ENCODE measurements at places on chromosomes 7 and 10. TPM values are rescaled to one million over a fixed set of nuclear protein-coding genes. Genes with fewer than 3 reads are reported as not detected.

TMEM178B gene
- 0.89 TPM for total RNA-seq

SAMD9 gene
- 7.7 TPM for total RNA-seq

FAM180A gene
- 2.1 TPM for total RNA-seq

GRCh38 chr7:15723841-15724240 is 37.4 kb upstream of the MEOX2 start:
- no peak for DNase-seq
- no peak overlapping the region for H3K4me3 ChIP-seq

GRCh38 chr10:88246675-88247074 is 336.4 kb downstream of the RNLS start:
- no peak overlapping the region for H3K27ac ChIP-seq
- H3K36me3 ChIP-seq, result no peaks in the 10 kb centered on the region
- H3K4me1 ChIP-seq, result peaks cover 35% of the 10 kb centered on the region
- no peak for DNase-seq
- no peaks in the 10 kb centered on the region for H3K27me3 ChIP-seq
- H3K4me3 ChIP-seq, result no peak overlapping the region

ARHGAP22 gene
- total RNA-seq, result 4.9 TPM

DNA sequence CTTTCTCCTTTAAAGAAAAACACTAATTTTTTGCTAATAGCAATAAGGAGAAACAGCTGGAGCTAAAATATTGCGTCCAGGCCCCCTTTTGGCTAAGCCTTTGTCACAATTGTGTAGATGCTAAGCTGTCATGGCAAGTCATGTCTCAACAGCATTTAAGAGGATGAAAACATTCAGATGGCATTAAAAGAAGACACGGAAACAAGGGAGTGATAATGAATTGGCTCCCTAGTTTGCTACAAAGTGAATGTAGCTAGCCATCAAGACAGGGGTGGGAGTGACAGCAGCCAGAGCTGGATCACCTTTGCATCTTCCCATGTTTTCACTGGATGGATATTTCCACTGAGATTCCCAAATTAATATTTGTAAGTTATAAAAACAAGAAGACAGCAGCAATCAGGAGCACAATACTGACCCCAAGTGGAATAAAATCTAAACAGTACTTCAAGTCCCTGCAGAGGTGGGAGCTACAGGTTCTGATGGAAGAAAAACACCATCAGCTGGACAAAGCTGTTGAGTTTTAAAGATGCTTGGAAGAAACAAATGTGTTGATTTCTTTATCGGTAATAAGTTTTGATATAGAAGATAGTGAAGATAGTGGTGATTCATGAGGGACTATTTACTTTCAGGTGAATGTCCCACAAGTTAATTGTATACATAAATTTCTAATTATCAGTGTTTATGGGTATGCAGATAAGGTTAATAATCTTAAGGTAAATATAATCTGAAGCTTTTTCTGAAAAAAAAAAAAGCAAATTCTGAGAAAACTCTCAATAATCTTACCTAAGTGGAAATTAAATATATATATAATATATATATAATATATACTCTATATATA is 129.4 kb downstream of the SLC16A9 start:
- no peaks in the 10 kb centered on the region for H3K36me3 ChIP-seq
- no peak overlapping the region for H3K27ac ChIP-seq
- peaks cover 22% of the 10 kb centered on the region for H3K4me1 ChIP-seq

DNA sequence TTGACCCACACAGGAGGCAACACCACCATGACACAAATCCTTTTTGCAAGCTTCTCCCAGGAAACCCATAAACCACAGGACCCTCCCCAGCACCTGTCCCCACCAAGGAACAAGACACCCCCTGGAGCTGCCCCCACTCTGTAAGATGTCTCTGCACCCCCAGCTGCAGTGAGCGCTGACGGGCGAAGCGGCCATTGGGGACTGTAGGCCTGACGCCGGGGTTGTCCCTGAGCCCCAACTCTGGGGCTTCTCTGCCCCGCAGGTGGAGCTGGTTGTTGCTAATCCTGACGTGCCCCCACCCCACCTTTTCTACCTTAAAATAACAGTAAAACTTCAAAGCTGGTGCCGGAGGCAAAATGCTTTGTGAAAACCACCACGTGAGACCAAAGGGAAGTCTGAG is 94.7 kb upstream of the PPP2R2D start:
- no peaks in the 10 kb centered on the region for H3K27me3 ChIP-seq
- no peak overlapping the region for H3K4me3 ChIP-seq
- H3K4me1 ChIP-seq, result peaks cover 4% of the 10 kb centered on the region
- H3K27ac ChIP-seq, result no peak overlapping the region

DNA sequence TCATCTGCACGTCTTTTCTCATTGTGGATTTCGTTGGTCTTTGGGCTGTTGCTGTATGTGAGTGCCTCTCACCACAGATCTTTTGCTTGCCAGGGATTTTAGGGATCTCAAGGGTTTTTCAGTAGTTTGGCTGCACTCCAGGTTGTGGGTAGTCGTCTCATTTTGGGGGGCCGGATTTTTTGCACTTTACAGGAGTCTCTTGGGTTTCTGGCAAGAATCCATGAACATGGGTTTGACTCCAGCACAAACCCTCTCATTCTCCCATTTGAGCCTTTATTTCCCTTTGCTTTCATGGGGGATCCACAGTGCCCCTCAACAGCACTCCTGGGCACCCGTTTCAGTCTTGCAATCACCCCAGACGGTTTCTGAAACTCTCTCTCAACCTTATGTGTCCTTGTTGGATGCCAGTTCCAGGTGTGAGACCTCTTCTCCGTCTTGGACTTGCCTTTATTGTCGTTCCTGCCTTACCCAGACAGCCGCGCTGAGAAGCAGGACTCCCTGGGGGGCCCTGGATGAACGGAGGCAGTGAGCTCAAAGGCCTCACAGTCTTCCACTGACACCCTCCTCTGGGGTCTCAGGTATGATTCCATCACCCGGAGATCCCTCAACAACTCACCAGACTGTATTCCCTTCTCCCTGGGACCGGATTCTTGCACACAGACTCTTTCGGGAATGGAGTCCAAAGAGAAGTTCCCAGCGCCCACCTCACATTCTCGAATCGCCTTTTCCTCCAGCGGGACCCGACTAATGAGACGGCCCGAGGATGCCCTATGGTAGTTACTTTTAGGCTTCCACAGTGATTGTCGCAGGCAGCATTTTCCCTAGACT is 18.8 kb upstream of the ZNF273 start:
- H3K27me3 ChIP-seq, result no peaks in the 10 kb centered on the region
- no peak for DNase-seq

- peak overlapping the region; percentile 66 for H3K27ac ChIP-seq
- H3K4me3 ChIP-seq, result no peak overlapping the region
- H3K27me3 ChIP-seq, result no peaks in the 10 kb centered on the region
- no peaks in the 10 kb centered on the region for H3K4me1 ChIP-seq
Observed at GRCh38 chr10:89458784-89459183, 44.4 kb downstream of the IFIT5 start.

DNA sequence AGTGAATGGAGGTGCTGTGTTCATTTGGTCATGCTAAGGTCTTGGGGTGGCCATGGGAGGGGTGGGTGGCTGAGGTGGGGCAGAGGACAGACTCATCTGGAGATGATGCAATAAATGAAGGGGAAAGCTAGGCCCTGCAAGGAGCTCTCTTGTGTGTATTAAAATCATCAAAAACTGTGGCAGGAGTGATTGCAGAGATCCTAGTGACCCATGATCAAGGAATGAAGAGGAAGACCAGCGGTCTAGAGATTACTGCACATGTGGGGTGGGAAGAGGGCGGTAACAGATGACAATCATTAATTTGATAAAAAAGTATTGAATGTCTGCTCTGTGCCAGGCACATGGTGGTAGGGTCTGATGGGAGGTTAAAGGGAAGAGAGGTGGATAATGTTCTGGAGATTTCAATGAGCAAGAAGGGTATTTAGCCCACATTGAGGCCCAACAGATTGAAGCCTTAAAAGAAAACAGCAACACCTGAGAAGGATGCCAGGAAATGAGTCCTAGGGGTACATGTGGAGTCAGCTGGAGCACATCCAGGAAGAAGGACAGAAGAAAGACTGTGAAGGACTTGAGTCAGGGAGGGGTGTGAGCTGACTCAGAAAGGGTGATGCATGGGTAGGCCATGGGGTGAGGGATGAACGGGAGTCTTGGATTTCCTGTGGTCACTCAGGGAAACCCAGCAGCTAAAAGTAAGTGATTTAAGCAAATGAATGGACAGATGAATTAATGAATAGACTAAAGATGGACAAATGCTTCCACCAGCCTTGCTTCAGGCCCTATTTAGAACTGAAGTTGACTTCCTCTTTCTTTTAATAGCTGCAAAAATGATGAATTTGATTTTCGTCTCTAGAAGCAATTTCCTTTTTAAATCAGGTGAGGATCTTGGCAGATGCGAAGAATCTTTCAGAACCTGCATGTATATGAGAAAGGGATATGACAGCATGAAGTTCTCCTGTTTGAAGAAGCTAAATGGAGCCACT is 83.1 kb upstream of the IGFBP3 start:
- no peaks in the 10 kb centered on the region for H3K4me1 ChIP-seq
- H3K36me3 ChIP-seq, result no peaks in the 10 kb centered on the region
- DNase-seq, result no peak
- H3K27me3 ChIP-seq, result no peaks in the 10 kb centered on the region

DNA sequence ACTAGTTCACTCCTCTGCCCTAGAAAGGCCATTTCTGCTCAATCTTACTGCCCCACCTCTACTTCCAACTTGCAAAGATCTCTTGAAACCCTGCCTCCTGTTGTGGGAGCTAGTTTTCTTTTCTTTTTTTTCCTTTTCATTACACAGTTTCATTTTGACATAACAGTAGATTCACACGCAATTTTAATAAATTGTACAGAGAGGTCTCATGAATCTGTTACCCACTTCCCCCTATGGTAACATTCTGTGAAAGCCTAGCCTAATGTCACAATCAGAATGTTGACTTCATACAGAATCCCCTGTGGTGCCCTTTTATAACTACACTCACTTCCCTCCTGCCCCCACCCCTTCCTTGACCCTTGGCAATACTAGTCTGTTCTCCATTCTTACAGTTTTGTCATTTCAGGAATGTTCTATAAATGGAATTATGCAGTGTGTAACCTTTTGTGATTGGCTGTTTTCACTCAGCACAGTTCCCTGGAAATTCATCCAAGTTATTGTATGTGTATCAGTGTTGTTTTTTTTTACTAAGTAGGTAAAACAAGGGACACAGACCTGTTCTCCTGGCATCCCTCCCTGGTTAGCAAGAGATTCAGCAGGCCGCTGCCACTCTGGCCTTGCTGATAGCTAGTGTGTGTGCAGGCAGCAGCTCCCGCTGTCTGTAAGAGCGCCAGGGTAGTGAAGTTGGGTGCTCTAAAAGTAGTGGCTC is 21.5 kb downstream of the CHST3 start:
- H3K4me3 ChIP-seq, result no peak overlapping the region
- no peaks in the 10 kb centered on the region for H3K27me3 ChIP-seq
- H3K27ac ChIP-seq, result peak overlapping the region; percentile 58
- peak; percentile 70 for DNase-seq

- H3K36me3 ChIP-seq, result peaks cover 2% of the 10 kb centered on the region
- no peak for DNase-seq
- H3K27ac ChIP-seq, result no peak overlapping the region
- H3K4me3 ChIP-seq, result no peak overlapping the region
- no peaks in the 10 kb centered on the region for H3K4me1 ChIP-seq
- no peaks in the 10 kb centered on the region for H3K27me3 ChIP-seq
Observed at GRCh38 chr10:21020545-21020944, 123.4 kb upstream of the NEBL start.

MMP21 gene
- total RNA-seq, result 0.46 TPM

GRCh38 chr10:97034958-97035769 is 150.6 kb downstream of the SLIT1 start:
- H3K27ac ChIP-seq, result no peak overlapping the region
- DNase-seq, result no peak
- H3K4me1 ChIP-seq, result peaks cover 5% of the 10 kb centered on the region
- H3K4me3 ChIP-seq, result no peak overlapping the region
- no peaks in the 10 kb centered on the region for H3K27me3 ChIP-seq
- no peaks in the 10 kb centered on the region for H3K36me3 ChIP-seq

GNAI1 gene
- total RNA-seq, result 28.5 TPM

- DNase-seq, result peak; percentile 73
- H3K4me1 ChIP-seq, result peaks cover 15% of the 10 kb centered on the region
- H3K27ac ChIP-seq, result no peak overlapping the region
Observed at GRCh38 chr10:3043512-3044368, 23.6 kb upstream of the PFKP start.

- H3K36me3 ChIP-seq, result peaks cover 4% of the 10 kb centered on the region
- H3K4me1 ChIP-seq, result no peaks in the 10 kb centered on the region
- no peak overlapping the region for H3K27ac ChIP-seq
- no peak for DNase-seq
Observed at GRCh38 chr7:129271500-129272355, 46.9 kb downstream of the AHCYL2 start.

GRCh38 chr7:52705768-52706167 is 329.7 kb upstream of the POM121L12 start:
- DNase-seq, result no peak
- no peak overlapping the region for H3K4me3 ChIP-seq
- H3K36me3 ChIP-seq, result no peaks in the 10 kb centered on the region

GRCh38 chr10:79087721-79088120 is 19.0 kb downstream of the ZMIZ1 start:
- H3K4me1 ChIP-seq, result peaks cover 16% of the 10 kb centered on the region
- no peak for DNase-seq
- no peak overlapping the region for H3K4me3 ChIP-seq
- peaks cover 2% of the 10 kb centered on the region for H3K36me3 ChIP-seq
- peak overlapping the region; percentile 7 for H3K27ac ChIP-seq

ZNF117 gene
- 11.7 TPM for total RNA-seq

GRCh38 chr10:63206997-63207811 is 74.1 kb downstream of the NRBF2 start:
- peaks cover 4% of the 10 kb centered on the region for H3K4me1 ChIP-seq
- peak; percentile 91 for DNase-seq
- H3K4me3 ChIP-seq, result no peak overlapping the region
- H3K36me3 ChIP-seq, result peaks cover 5% of the 10 kb centered on the region
- H3K27me3 ChIP-seq, result no peaks in the 10 kb centered on the region

DNA sequence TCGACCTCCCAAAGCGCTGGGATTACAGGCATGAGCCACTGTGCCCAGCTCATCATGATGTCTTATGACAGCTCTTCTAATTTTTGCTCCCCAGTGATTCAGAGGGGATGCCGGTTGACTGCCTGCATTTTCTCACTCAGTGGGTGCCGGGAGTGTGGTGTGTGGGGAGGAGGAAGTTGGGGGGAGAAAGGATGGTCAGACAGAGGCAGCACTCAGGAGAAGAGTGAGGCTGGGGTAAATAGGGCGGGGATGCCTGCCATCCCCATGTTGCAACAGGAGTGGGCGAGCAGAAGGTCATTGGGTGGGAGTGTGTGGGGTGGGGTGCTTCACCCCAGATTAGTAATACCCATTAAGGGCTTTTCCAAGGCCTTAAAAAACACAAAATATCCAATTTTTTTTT is 3.5 kb upstream of the CCL24 start:
- H3K36me3 ChIP-seq, result no peaks in the 10 kb centered on the region
- no peaks in the 10 kb centered on the region for H3K27me3 ChIP-seq
- no peaks in the 10 kb centered on the region for H3K4me1 ChIP-seq
- no peak overlapping the region for H3K4me3 ChIP-seq
- no peak for DNase-seq

DNA sequence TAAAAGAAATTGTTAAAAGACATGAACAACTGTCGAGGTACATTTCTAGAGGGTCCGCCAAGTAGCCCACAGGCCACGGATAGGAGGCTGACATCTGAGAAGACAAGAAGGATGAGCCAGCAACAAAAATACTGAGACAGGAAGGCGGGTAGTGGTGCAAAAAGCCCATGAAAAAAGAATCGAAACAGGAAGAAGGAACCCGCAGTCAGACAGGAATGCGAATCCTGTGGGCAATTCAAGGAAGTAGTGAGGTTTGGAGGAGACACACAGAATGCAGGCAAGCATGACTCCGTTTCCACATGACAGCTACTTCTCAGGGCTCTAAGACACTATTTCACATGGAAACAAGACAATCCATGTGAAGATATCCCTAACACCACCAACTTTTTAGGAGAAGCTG is 125.2 kb downstream of the DOCK4 start:
- H3K27me3 ChIP-seq, result no peaks in the 10 kb centered on the region
- DNase-seq, result no peak
- H3K36me3 ChIP-seq, result no peaks in the 10 kb centered on the region
- H3K27ac ChIP-seq, result peak overlapping the region; percentile 93
- H3K4me3 ChIP-seq, result no peak overlapping the region

RPA3 gene
- 22.6 TPM for total RNA-seq
